ENCODE measurements at places on chromosomes 2 and 18. TPM values are rescaled to one million over a fixed set of nuclear protein-coding genes. Genes with fewer than 3 reads are reported as not detected.

- no peak for DNase-seq
These were observed 244.9 kb downstream of the LOXHD1 start for GRCh38 chr18:46411867-46412690.

DNA sequence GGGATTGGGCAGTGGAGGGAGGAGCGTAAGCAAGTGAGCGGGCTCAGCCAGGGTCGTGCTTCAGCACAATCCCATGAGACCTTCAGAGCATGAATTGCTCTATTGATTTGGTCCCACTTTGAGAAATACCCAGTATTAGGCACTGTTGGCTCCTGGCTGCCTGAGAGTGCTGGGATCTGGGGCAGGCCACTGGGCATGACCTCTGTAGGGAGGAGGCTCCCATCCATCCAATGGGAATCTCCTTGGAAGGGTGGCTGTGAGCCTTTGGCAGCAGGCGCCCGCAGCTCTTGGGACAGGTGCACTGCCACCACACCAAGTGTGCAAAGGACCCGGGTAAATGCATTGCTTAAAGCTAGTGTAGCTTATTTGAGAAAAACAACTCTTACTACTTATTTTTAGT, 137.5 kb downstream of the LDLRAD4 start:
- DNase-seq = peak; percentile 50

- no peak for DNase-seq
These were observed 216.8 kb downstream of the EIPR1 start for GRCh38 chr2:3160751-3161330.

GRCh38 chr2:39434233-39434897, 2.7 kb downstream of the MAP4K3 start:
- DNase-seq = no peak

The LYG2 gene
- total RNA-seq = not detected

The TBR1 gene
- not detected for total RNA-seq

The MYO5B gene
- total RNA-seq = 13.9 TPM

The PPP1R1C gene
- not detected for total RNA-seq
